ENCODE measurements at places on chromosomes 5 and 9.

GRCh38 chr9:87592554-87593358 lies 95.1 kb downstream of the DAPK1 start:
- DNase-seq: peak; percentile 53

DNA sequence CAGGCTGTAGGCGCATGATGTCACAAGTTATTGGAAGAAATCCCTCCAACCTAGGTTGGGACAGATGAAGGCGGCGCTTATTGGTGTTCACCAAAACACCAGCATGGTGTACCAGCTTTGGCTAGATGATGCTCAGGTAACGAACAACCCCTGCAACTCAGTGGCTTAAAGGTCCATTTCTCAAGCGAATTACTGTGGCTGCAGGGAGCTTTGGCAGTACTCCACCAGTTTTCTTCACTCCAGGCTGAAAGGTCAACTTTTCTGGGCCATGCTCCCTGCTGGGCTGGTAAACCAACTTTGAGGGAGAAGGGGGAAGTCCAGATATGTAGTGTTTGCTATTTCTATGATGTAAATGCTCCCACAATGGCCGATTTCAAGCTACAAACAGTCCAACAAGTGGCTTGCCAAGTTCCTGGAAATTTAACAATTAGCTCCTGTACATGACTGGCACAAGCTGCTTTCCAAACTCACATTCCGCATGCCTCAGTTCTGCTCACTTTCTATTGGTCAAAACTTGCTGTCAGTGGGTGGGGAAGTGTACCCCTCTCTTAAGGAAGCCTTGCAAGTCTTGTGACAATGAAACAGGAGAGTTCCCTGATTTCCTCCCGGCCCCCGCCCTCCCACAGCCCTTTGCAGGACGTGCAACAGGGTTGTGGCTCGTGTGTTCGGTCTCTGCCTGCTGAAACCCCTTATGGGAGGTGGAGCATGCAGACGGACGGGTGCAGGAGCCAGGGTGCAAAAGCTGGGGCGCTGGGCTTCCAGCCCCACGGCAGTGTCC lies 588 bp upstream of the ZBED3 start:
- DNase-seq: no peak

DNA sequence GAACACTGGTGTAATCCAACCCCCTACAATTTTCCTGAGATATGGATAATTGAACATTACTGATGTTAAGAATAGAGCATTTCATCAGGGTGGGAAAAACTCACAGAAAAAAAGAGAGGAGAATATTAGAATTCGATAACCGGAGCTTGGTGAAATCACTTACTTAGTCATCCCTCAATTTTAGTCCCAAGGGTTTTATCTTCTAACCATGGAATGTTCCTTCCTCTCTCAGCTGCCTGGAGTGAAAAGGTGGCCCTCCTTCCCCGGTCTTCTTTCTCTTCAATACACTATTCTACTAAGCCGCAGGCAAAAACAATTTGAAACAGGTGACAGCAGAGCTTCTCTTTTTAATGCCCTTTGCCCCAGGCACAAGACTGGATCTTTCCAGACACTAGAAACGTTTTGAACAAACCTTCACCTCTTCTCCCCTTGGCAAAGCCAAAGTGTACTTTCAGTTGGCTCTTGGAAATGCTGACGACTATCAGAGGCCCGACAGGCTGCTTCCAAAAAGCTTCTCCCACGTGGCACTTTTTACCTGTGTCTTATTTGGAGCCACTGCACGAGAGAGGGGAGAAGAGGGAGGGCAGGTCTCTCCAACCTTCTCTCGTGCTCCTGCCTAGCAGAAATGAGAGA lies 543.9 kb downstream of the TLE1 start:
- no peak for DNase-seq

DNA sequence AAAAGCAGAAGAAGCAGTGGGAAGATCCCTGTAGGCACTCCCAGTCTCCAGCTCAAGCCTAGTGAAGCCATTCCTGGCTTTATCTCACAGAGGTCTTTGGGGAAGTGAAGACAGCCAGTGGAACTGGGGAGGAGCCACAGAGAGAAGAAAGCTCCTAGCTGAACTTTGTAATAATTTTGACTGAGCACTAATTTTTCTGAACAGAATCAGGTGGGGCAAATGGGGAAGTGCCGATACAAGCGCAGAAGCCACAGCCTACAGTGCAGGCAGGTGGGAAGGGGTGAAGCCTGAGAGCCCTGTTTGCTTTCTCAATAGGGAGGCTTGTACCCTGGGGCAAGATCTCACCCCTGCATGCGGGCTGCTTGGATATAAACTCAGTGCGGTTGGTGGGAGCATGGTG lies 48.4 kb upstream of the SNAPC3 start:
- no peak for DNase-seq

DNA sequence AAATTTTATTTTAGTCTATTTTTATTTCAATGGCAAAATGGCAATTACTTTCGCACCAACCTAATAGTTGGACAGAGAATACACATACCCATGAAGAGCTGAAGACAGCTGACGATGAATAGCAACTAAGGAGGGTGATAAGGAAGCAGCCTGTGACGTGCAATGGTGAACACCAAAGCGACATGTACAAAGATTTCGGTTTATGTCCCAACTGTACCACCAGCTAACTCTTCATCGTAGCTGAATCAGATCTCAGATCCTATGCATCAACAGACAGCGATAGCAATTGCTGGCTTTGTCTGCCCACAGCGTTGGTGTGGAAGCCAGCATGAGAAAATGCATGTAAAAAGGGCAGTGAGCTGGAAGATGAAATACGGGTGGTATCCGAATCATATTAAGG lies 130.6 kb upstream of the ANKH start:
- no peak for DNase-seq

DNA sequence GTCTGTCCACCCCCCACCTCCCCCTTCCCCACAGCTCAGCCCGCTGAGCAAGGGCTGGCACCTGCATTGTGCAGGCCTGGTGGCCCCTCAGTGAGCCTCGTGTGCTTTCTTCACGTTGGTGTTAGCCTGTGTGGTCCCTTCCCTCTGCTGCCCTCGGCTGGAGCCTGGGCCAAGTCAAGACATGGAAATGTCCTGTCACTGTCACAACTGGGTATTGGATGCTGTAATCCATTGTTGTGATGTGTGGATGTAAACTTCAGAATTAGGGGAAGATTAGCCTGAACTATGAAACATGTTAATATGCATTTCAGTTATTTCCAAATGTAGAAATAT lies 103.9 kb downstream of the TRIO start:
- no peak for DNase-seq

DNA sequence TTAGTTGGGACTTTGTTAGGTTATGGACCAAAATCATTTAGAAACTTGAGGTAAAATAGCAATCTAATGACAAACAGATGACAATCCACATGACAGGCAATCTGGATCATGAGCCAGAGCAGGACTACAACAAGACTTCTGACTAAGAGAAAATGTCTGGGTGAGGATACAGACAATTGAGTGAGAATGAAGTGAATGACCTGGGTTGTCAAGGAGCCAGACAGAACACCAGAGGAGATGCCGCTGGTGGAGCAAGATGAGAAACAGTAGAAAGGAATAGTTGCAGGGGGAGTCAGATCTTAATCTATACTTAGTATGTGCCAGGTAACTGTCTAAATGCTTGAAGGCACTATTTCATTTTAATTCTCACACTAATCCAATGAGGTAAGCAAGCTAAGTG lies 277.8 kb downstream of the PRELID2 start:
- DNase-seq: no peak

GRCh38 chr5:14120176-14120575 lies 23.0 kb upstream of the TRIO start:
- DNase-seq: no peak

DNA sequence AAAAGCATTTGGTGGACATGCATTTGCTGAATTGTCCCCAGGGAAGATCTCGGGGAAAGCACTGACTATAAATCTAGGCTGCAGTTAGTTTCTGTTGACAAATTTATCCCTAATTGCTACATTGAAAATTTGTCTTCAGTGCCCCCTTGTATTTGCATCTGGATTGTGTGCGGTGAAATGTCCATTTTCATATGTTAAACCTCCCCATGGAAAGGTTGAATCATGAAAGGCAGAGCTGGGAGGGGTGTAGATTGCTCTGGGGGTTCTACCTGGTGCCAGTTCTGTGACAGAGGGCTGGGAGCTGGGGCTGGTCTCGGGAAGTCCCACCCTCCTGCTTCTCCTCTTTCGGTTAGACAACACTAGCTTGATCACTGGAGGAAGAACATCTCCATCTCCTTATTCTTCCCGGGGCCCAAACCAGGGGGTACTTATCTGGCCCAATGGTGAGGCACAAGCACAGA lies 101.9 kb downstream of the GADD45G start:
- DNase-seq: no peak

GRCh38 chr5:178291969-178292825 lies 59.6 kb upstream of the PHYKPL start:
- DNase-seq: no peak

- peak; percentile 27 for DNase-seq
Measured at GRCh38 chr5:34538026-34538672, 118.0 kb upstream of the RAI14 start.

GRCh38 chr9:133735931-133736330 lies 2.2 kb downstream of the SARDH start:
- DNase-seq: no peak

GRCh38 chr9:130095872-130096271 lies 42.2 kb downstream of the GPR107 start:
- DNase-seq: no peak

DNA sequence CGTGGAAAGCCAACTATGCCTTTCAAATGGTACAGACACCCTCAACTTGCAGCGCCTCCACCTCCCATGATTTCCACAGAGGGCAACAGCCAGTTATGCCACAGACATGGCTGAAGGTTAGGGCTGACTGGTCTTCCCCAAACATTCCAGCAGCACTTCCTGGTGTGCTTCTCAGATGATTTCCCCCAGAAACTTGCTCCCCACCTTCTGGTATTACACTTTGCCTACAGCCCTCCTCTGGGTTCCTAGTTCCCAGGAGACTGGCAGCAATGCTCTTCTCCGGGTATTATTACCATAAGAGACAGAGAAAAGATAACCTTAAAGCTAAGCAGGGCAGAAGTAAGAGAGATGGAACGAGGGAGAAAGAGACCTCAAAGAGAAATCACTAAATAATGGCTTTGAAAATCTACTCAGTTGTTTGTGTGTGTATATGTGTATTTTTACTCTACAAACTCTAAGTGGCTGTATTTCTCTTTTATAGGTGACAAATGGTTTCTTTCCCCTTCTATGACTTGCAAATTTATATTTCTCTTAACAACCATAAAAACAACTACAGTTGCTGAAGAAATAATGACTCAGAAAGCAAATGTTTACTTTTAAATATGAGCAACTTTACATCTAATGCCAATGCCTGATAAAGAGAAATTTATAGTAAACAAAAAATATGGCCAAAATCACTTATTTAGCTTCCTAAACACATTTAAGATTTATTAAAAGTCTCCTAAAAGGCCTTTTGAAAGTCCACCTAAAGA lies 133.8 kb downstream of the PDE4D start:
- DNase-seq: peak; percentile 58

DNA sequence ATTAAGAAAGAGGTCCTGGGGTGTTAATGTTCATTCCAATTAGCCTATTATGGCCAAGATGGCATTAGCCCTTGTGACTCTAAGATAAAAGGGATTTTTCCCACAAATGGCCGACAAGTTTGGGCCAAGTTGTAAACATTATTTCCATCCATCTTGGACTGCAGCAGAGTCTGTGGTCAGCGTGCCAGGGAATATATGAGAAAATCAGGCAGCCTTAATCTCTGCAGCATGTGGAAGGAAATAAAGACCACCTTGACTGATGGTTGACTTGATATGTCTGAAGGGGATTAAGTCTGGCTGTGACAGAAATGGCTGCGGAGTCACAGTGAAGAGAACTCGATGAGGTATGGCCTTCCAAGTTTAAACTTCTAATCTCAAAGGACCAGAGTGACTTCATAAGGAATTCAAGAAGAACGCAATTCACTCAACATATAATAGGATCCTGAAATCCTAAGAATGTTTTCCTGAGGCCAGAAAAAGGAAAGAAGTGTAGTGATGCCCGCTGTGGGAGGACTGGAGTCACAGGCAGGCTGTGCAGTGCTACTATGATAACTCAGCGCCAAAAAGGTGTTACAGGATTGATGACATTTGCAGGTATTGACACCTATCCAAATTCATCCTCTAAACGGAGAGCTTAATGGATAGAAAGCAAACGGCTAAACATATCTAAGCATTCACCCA lies 287.1 kb downstream of the SEC61B start:
- no peak for DNase-seq

DNA sequence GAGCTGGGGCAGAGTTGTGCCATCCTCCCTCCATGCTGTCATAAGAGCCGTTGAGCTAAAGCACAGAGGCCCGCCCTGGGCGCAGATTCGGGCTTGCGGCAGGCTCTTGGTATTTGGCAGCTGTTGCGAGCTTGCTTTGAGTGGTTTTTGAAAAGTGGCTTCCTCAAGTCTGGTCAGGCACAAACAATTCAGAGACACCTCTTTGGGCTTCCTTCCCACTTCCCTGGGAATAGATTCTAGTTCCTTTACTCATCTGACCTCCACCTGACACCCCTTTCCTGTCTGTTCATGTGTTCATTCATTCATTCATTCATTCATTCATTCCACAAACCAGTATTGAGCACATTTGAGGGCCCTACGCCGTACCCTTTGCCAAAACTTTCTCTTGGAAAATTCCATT lies 27.4 kb downstream of the NCS1 start:
- DNase-seq: no peak

DNA sequence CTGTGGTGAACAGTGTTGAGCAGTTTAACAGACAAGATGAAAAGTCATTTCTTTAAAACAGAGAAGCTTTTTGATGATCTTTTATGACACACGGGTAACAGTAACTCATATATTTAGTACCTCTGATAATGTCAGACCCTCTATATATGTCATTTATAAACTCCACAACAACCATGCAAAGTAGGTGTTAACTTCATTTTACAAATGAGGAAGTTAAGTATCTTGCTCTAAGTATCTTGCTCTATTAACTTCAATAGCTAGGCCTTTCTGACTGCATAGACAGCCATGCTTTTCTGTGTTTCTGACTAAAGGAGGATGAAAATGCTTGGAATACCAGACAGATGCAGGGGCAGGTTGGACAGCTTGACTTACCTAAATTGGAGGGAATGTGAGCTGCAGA lies 1.8 kb downstream of the NUDT2 start:
- no peak for DNase-seq

GRCh38 chr5:75568202-75568601 lies 43.1 kb upstream of the ANKDD1B start:
- no peak for DNase-seq

All from HCEC 1CT (cell line).